ENCODE measurements at places on chromosomes 6 and 20. TPM values are rescaled to one million over a fixed set of nuclear protein-coding genes. Genes with fewer than 3 reads are reported as not detected.

DNA sequence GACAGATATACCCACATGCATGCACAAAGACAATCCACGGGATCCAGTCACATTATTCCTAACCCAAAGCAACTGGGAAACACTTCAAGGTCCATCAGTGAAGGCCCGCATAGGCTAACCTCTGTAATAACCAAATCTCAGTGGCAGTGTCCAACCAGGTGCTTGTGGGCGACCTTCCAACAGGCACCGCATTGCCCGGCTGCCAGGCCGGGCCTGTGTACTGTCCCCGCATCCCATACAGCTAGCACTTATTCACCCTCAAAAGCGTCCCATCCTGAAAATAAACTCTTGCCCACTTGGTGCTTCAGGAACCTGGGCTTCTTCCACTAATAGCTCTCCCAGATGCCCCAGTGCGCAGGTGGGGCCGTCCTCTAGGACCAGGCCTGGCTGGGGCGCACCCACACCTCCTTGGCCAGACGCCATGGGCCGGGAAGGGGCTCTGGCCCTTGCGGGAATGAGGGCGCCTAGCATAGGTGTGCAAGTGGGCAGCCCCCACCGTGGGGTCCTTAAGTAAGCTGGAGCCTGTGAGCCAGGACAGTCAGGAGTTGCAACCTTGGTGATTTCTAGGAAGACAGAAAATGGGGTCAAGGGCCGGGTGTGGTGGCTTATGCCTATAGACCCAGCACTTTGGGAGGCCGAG, 1.1 kb upstream of the ENTPD6 start:
- no peak for DNase-seq

- DNase-seq, result no peak
Measured at GRCh38 chr6:39313526-39314272, 520 bp downstream of the KCNK17 start.

DNA sequence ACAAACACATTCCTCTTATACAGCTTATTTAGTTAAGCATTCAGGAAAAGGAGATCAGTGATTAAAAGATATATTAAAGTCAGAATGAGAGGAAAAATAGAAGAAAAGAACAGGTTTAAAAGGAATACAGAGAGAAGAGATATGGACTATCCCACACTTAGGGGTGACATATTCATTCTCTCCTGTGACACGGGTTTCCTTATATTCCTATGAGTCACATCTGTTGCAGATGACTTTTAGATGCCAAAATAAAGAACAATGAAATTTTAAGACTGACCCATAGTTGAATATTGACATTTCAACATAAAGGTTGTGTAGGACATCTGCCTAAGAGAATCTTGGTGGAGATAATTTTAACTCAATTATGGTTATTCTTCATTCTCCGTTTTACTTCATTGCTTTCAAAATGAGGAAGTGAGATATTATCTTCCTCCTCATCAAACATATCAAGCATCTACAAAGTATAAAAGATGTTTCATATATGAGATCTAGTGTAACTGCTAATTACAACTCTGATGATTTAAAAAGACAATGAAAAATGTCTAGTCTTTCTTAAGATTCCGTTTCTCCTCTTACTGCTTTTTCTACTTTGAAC, 1336.7 kb upstream of the CITED2 start:
- peak; percentile 13 for DNase-seq

DNA sequence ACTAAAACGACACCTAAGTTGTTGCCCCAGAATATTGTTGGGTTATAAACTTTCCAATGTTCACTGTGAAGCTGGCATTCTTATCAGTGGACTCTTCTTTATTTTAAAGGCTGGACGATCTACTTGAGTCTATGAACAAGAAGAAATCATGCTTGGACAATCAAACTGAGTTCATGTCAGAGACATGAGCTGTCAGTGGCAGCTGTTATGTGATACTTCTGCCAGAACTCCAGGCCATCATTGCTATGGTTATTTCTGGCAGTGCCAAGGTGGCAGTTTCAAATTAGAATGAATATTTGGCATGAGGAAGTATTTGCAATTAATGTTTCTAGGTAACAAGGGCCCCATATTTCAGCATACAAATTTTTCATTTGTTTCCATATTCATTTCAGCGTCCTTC, 417.3 kb downstream of the LMBRD1 start:
- no peak for DNase-seq

- peak; percentile 6 for DNase-seq
Measured at GRCh38 chr6:92723390-92723931, 695.9 kb downstream of the EPHA7 start.

GRCh38 chr6:130625825-130626527, 201.2 kb upstream of the SMLR1 start:
- no peak for DNase-seq

DNA sequence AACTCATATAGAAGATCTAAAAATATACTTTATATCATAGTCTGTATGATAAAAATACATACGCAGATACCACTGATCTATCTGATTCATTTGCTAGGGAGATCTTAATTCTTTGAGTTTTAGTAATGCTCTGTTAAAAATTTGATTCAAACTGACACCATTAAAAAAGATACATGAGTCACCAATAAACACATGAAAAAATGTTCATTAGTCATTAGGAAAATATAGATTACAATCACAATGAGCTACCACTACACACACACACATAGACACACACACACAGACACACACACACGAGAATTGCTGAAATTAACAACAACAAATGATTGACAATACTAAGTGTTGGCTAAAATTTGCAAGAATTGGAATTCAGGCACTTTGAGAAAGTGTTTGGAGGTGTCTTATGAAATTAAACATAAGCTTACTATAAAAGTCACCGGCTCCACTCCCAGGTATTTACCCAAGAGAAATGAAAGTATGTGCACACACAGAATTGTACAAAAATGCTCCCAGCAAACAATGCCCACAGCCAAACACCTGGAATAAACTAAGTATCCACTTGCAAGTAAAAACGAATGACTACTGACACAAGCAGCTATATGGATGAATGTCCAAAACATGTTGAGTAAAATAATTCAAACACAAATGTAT, 117.7 kb upstream of the GGTLC1 start:
- peak; percentile 37 for DNase-seq

DNA sequence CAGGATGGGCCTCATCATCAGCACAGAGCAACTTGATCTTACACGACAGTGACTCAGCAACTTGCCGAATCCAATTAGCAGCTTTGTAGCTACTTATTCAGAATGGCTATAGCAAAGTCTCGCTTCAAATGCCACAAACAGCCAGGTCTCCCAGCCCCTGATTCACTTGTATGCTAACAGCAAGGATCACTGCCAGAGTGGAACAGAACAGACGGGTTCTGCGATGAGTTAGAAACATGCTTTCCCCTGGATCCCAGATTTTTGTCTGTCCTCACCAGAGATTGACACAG, 254.4 kb downstream of the NRN1 start:
- DNase-seq, result no peak

- DNase-seq, result no peak
Measured at GRCh38 chr6:41334482-41335040, 847 bp upstream of the NCR2 start.

DNA sequence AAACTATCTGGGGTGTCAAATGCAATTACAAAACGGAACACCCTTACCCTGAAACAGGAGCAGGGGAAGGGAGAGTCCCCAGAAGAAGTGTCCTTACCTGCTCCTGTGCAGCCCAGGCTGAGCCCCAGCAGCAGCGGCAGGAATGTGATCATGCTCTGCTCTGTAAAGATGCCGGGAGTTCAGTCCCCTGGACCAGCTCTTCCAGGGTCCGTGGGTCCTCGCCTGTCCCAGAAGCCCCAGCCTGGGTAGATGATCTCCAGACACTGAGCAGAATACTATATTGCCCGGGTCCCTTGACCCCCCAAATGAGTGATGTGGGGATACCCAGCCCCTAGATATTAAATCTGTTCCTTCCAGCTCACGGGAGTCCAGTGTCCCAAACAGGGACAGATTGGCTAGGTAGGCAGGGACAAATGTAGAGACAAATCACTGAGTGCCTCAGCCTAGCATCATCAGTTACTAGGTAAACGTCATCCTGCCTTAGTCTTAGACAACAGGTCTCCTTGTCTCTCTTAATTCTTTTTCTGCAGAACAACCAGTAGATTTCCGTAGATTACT, at the start of gene HLA-DMB:
TSS of gene HLA-DMB (minus strand) at position 373 of the 558 bp plus-strand sequence. CDS start at position 152, 221 bp downstream.
- peak; percentile 83 for DNase-seq

Gene C20orf202
- not detected for total RNA-seq

Gene SLC22A16
- total RNA-seq, result not detected

Gene RBM24
- total RNA-seq, result 0.65 TPM

Gene NKAIN4
- not detected for total RNA-seq

Gene HMGCLL1
- total RNA-seq, result not detected

Gene ECT2L
- not detected for total RNA-seq

Gene IL17A
- not detected for total RNA-seq

Gene C6orf141
- 61.3 TPM for total RNA-seq

Gene BNIP5
- not detected for total RNA-seq

Gene TMEM200A
- total RNA-seq, result 0.20 TPM

Gene EYS
- total RNA-seq, result under 0.01 TPM

Gene RFX6
- total RNA-seq, result not detected

All from lung microvascular endothelial cell (primary cell).